ENCODE measurements at places on chromosomes 12 and 14. TPM values are rescaled to one million over a fixed set of nuclear protein-coding genes. Genes with fewer than 3 reads are reported as not detected.
A peak's percentile ranks its signal among the peaks of the same experiment; 100 is the strongest.

APOF gene
- total RNA-seq = not detected

TMBIM4 gene
- total RNA-seq = 205 TPM

NCAPD2 gene
- 43.1 TPM for total RNA-seq

BEGAIN gene
- total RNA-seq = 6.9 TPM

TPPP2 gene
- 201 TPM for total RNA-seq

TRIM9 gene
- 8.5 TPM for total RNA-seq

FOXN4 gene
- 7.8 TPM for total RNA-seq

RIC8B gene
- total RNA-seq = 18.3 TPM

ANKS1B gene
- total RNA-seq = 30.9 TPM

UBR7 gene
- total RNA-seq = 35.5 TPM

LMNTD1 gene
- 10.8 TPM for total RNA-seq

NAA25 gene
- 31.8 TPM for total RNA-seq

SRRM4 gene
- 0.79 TPM for total RNA-seq

- no peak for DNase-seq
- no peaks in the 10 kb centered on the region for H3K4me1 ChIP-seq
- no peak overlapping the region for H3K27ac ChIP-seq
- H3K4me3 ChIP-seq = no peak overlapping the region
Measured at GRCh38 chr12:4643747-4644146, 5.1 kb downstream of the AKAP3 start.

DNA sequence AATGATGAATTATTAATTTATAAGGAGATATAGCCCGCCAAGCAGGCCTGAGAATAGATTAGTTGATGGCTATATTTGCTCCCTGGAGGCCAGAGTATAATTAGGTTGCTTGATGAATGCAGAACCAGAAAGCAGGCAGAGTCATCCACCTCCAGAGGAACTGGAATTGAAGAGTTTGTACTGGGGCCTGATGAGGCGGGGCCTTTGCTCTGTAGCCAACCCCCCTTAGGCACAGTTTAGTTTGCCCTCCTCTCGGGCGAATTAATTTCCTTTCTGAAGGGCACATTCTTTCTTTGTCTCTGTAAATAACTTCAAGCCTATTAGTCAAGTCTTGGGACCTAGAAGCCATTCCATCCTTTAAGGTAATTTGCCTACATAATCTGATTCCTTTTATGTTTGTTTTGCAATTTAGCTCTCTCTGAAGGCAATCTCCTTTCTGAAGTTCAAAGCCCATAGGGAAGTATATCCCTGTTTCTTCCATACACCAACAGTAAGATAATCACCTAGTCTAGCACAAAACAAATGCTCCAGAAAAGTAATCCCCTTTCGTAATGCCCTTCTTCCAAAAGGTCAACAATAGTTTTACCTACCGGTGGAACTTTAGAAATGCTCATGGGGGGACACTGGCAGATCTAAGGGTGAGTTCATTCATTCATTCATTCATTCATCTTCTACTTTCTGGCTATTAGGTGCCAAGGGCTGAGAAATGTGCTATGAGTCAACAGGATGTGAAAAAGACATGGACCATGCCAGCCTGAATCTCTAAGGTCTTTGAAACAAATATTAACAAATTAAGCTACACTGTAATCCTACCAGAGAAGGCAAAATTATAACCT is 84.8 kb upstream of the NUDT4 start:
- H3K27ac ChIP-seq = no peak overlapping the region
- no peak overlapping the region for H3K4me3 ChIP-seq
- no peak for DNase-seq
- H3K4me1 ChIP-seq = peaks cover 3% of the 10 kb centered on the region

DNA sequence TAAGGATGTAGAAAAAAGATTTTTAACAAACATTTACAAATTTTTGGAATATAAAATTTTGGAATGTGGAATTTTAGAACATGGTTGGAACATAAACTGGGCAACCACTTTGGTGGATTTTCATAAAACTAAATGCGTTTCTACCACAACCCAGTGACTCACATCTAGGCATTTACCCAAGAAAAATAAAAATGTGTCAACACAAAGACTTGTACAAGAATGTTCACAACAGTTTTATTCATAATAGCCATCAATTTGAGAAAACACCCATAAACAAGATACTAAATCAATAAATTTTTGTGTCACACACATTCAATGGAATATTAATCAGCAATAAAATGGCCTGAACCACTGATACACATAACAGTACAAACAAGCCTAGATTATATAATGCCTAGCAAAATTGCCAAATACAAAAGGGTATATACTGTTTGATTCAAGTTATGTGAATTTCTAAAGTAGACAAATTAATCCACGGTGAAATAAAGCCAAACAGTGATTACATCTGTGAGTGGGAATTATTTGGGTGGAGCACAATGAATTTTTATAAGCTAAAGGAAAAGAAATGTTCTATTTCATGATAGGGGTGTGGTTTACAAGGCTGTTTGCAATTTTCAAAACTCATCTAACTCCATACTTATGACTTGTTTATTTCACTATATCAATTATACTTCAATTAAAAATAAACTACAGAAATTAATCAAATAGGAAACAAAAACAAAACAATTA is 415.2 kb upstream of the OR4E1 start:
- no peak overlapping the region for H3K4me3 ChIP-seq
- H3K4me1 ChIP-seq = no peaks in the 10 kb centered on the region
- no peak for DNase-seq

- H3K27me3 ChIP-seq = no peaks in the 10 kb centered on the region
- DNase-seq = no peak
- no peaks in the 10 kb centered on the region for H3K36me3 ChIP-seq
- H3K27ac ChIP-seq = no peak overlapping the region
- peaks cover 23% of the 10 kb centered on the region for H3K4me1 ChIP-seq
Measured at GRCh38 chr14:91377700-91378652, 39.6 kb downstream of the CCDC88C start.

- no peak overlapping the region for H3K27ac ChIP-seq
- H3K4me1 ChIP-seq = peaks cover 3% of the 10 kb centered on the region
- no peak for DNase-seq
- no peaks in the 10 kb centered on the region for H3K27me3 ChIP-seq
- no peaks in the 10 kb centered on the region for H3K36me3 ChIP-seq
Measured at GRCh38 chr12:51911788-51912711, 4.7 kb downstream of the ACVRL1 start.

GRCh38 chr14:105617201-105617777 is 90.9 kb downstream of the TMEM121 start:
- DNase-seq = no peak
- no peak overlapping the region for H3K27ac ChIP-seq

GRCh38 chr12:58395470-58395869 is 454.1 kb downstream of the ATP23 start:
- no peak overlapping the region for H3K4me3 ChIP-seq
- no peak overlapping the region for H3K27ac ChIP-seq
- no peak for DNase-seq
- no peaks in the 10 kb centered on the region for H3K36me3 ChIP-seq
- H3K27me3 ChIP-seq = no peaks in the 10 kb centered on the region
- H3K4me1 ChIP-seq = no peaks in the 10 kb centered on the region

- H3K27ac ChIP-seq = no peak overlapping the region
- no peaks in the 10 kb centered on the region for H3K36me3 ChIP-seq
- no peak overlapping the region for H3K4me3 ChIP-seq
- no peak for DNase-seq
- no peaks in the 10 kb centered on the region for H3K27me3 ChIP-seq
Measured at GRCh38 chr14:70177081-70177800, 11.5 kb downstream of the SLC8A3 start.

DNA sequence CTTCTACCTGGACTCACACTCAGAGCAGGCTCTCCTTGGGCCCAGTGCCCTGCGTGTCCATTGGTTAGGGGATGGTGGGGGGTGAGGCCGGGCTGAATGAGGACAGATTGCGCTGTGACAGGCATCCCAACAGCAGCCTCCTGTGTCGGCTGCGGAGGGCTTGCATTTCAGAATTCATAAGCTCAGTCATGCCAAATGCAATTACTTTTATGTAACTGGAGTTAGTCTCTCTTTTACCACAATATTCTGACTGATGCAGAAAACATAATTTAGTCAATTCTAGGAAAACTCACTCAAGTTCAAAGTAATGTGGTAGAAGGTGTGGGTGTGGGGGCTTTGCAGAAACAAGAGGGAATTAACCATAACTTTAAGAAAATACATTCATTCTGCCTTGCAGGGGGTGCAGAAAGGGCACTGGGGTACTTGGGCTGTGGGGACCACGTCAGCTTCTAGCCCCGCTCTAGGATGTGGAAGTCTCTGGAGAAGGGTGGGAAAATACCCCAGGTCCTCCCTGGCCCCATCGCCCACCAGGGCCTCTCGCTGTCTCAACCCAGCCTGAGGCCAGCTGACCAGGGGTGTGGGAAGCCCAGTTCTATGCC is 257.7 kb downstream of the ADGRD1 start:
- no peak overlapping the region for H3K4me3 ChIP-seq
- H3K27ac ChIP-seq = no peak overlapping the region
- no peak for DNase-seq
- no peaks in the 10 kb centered on the region for H3K36me3 ChIP-seq
- no peaks in the 10 kb centered on the region for H3K4me1 ChIP-seq

- no peak for DNase-seq
- no peaks in the 10 kb centered on the region for H3K36me3 ChIP-seq
- H3K4me1 ChIP-seq = no peaks in the 10 kb centered on the region
- no peaks in the 10 kb centered on the region for H3K27me3 ChIP-seq
- no peak overlapping the region for H3K27ac ChIP-seq
Measured at GRCh38 chr12:39956725-39957124, 149.2 kb downstream of the SLC2A13 start.

GRCh38 chr12:109010259-109010658 is 10.6 kb downstream of the SVOP start:
- no peaks in the 10 kb centered on the region for H3K27me3 ChIP-seq
- no peak overlapping the region for H3K4me3 ChIP-seq
- no peak overlapping the region for H3K27ac ChIP-seq
- H3K4me1 ChIP-seq = no peaks in the 10 kb centered on the region

DNA sequence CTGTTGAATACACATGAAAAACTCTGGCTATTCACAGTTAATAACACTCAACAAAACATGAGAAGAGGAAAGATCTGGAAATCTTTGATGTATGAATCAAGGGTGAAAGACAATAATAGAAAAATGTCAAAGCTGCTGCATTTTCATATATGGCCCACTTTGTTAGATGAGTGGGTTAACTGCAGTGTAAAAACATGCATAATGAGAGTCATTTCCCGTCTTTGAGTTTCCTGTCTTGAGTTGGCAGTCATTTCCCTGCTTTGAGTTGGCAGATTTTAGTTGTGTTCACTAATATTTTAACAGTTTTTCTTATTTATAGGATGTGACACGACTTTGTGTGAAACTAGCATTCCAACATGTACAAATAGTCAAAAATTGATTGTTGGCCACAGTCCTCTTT is 87.9 kb upstream of the PTPRQ start:
- no peak overlapping the region for H3K4me3 ChIP-seq
- no peak overlapping the region for H3K27ac ChIP-seq
- no peaks in the 10 kb centered on the region for H3K36me3 ChIP-seq

- H3K4me3 ChIP-seq = no peak overlapping the region
- no peaks in the 10 kb centered on the region for H3K27me3 ChIP-seq
- no peaks in the 10 kb centered on the region for H3K4me1 ChIP-seq
- H3K36me3 ChIP-seq = no peaks in the 10 kb centered on the region
Measured at GRCh38 chr12:106910202-106910601, 45.5 kb upstream of the TMEM263 start.

DNA sequence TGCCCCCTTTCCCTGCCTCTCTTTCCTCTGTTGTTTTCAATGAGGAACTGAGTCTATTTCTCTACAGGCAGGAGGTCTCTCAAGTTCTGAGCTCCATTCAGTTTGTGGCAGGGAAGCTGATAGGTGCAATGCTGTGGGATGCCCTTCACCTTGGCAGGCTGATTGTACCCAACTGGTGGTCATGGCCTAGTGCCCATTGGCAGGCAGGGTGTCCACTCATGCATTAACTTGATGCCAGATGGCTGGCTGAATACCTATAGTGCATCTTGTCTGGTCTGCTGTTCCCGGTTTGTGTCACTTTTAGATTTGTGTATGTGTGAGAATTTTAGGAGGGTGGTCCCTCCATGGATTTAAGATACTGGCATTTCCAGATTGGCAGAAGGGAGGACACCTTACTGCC is 20.0 kb upstream of the ITGA5 start:
- no peaks in the 10 kb centered on the region for H3K36me3 ChIP-seq
- no peak overlapping the region for H3K27ac ChIP-seq
- no peaks in the 10 kb centered on the region for H3K27me3 ChIP-seq
- no peak overlapping the region for H3K4me3 ChIP-seq

DNA sequence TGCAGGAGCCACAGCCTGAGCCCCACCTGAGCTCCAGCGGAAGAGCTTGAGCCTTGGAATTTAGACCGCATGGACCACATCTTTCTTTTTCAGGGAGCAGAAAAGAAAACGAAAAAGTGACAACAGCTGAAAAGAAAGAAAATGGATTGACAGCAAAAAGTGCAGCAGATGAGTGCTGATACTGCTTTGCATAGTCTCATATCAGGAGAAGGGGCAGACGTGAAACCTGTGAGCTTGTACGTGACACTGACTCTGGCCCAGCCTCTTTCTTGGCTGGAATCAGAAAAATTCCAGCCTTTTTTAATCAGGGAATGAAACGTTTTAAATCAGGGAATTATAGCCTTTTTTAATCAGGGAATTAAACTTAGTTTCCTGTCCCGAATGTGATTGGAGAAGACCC is 1296.5 kb downstream of the TMEM121 start:
- no peak for DNase-seq
- H3K36me3 ChIP-seq = no peaks in the 10 kb centered on the region

DNA sequence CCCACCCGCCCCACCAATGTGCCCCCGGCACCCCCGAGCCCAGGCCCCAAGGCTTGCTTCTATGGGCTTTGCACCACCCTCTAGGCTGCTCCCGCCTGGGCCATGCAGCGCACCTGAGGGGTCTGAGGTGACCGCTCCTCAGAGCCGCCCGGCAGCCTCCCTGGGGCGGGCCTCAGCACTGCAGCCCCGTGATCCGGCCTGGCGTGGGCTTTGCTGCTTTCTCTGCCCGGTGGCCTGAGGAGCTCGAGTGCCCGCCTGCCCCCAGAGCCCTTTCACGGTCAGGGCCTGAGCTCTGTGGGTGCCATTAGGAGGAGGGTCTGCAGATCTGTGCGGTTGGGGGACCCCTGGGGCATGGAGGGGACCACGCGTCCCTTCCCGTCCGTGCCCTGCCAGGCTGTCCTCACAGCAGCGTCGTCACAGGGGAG is 6.2 kb downstream of the MTA1 start:
- H3K36me3 ChIP-seq = no peaks in the 10 kb centered on the region
- DNase-seq = no peak
- no peak overlapping the region for H3K27ac ChIP-seq
- no peak overlapping the region for H3K4me3 ChIP-seq
- no peaks in the 10 kb centered on the region for H3K27me3 ChIP-seq

GRCh38 chr14:83470466-83470865 is 1936.8 kb upstream of the SEL1L start:
- H3K27me3 ChIP-seq = no peaks in the 10 kb centered on the region
- no peaks in the 10 kb centered on the region for H3K36me3 ChIP-seq
- no peak overlapping the region for H3K27ac ChIP-seq
- no peaks in the 10 kb centered on the region for H3K4me1 ChIP-seq
- no peak overlapping the region for H3K4me3 ChIP-seq
- DNase-seq = no peak

- no peak for DNase-seq
- H3K4me1 ChIP-seq = peaks cover 2% of the 10 kb centered on the region
- H3K27ac ChIP-seq = peak overlapping the region; percentile 93
- no peaks in the 10 kb centered on the region for H3K27me3 ChIP-seq
- no peaks in the 10 kb centered on the region for H3K36me3 ChIP-seq
- peak overlapping the region; percentile 73 for H3K4me3 ChIP-seq
Measured at GRCh38 chr12:114683709-114684097, 272 bp downstream of the TBX3 start.
